ENCODE measurements at places on chromosomes 13 and 19.
A peak's percentile ranks its signal among the peaks of the same experiment; 100 is the strongest.

DNA sequence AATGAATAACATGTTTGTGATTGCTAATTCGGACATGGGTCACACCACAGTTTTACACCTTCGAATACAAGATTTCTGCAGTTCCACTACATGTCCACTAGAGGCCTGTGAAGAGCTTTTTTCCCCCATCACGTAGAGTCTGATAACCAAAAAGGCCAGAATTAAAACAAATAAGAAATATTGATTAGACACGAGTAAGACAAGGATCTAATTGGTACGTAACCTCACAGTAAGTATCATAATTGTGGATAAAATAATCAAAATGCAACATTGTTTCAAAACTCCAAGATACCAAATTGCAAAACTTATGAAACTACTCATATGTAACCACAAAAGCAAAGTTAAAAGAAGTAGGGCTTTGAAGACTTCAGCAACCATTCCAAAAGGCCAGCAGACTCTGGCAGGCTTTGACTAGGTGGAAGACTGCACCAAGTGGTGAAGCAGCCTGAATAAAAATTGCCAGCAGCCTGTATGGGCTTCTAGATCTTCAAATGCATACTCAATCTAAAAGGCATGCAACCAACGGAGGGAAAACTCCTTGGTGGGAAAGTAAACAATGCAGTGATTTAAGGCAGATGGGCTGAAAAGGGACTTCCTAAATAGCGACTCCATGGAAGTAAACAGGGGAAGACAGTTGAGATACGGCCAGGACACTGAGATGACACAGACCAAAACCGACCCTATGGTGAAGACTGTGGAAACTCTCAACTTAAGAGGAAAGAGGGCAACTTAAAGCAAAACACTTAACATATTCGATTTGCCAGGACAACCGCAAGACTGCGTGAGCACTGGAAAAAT lies 56.7 kb downstream of the STARD13 start:
- DNase-seq = peak; percentile 21

GRCh38 chr13:33842986-33843385 lies 25.0 kb downstream of the RFC3 start:
- no peak for DNase-seq

DNA sequence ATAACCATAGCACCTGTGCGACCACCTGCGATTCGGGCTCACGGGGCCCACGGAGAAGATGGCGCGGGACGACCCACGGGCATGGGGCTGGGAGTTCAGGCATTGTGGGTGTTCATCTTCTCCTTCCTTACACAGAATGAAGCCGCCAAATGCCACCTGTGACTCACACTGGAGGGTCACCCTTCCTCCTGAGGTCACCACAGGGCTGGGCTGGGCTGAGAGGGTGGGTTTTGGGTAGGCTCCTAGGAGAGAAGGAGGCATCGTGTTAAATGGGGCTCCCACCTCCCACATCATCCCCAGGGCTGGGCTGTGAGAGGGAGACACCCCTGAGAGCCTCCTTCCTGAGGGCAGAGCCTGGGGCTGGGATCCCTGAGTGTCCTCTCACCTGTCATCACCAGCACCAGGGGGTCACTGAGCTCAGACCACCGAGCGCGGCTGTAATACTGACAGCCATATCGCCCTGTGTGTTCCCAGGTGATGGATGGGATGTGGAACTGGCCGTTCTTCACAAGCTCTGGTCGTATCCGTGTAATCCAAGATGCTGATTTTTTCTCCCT lies 1.4 kb downstream of the LILRB2 start:
- no peak for DNase-seq

GRCh38 chr13:80166352-80166751 lies 174.6 kb downstream of the SPRY2 start:
- DNase-seq = no peak

- peak; percentile 99 for DNase-seq
Measured at GRCh38 chr19:50383852-50384684, at the start of gene POLD1. Gene POLD1 (plus strand): TSS chr19:50384347. CDS start chr19:50398852, 14,505 bp downstream.

DNA sequence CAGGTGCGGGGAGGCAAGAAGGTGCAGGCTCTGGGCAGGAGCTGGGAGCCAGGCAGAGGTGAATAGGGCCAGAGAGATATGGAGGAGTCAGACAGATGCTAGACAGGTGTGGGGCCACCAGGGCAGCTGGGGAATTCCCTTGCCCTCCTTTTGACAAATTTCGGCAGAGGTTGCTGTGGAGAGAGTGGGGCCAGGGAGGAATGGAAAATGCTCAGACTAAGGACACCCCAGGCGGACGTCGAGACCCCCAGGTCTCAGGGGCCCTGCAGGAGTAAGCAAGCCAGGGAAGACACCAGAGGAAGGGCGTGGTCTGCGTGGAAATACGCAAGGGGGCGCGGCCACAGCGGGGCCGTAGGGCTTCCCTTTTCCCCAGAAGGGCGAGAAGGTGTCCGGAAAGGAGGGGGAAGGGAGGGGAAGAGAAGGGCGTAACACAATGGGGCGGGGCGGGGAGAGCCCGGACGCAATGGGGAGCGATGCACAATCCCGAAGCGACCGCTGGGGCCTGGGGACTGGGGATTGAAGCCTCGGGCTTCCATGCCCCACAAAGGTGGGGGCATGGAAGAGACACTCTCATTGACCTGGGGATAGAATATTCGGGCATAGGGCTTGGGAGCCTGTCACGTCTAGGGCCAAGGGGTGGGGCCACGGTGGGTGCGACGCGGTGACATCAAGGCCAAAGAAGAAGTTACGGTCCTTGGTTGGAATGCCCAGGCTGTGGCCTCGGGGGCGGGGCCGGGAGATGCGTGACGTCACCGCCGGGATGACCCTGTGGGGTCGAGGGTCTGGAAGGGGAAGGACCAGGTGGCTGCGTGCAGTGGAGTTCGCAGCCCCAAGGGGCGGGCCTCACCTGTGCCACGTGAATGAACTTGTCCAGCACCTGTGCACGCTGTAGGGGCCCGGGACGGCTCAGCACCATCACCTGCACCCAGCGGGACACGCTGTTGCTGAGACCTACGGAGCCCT lies 8.2 kb downstream of the RASGRP4 start:
- peak; percentile 91 for DNase-seq

DNA sequence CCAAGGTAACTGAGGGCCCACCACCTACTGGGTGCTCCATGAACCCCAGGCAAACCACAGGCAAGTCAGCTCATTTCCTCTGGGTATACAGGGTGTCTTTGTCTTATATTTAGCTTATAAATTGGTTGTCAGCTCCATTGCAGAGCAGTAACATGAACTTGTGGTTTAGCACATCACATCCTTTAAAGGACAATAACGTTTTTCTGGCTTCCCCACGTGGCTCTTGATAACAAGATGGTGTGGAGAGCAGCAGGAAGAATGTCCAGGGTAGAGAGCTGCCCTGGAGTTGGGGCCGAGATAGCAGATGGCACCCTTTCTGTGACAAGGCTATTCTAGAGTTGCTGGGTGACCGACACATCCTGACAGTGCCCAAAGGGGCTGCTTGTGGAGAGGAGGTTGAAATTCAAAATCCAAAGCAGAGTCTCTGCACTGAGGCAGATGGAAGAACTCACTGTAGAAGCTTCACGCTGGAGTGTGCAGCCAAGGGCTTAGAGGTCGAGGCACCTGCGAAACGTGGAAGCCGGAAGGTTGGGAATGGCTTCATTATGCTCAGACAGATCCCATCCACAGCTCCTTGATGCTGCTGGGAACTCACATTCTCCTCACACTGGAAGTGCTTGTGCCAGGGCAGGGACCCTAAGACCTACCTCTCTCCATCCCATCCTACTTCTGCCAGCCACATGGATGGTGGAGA lies 133.0 kb upstream of the FRY start:
- DNase-seq = no peak
